ENCODE measurements at places on chromosomes 1 and 21. TPM values are rescaled to one million over a fixed set of nuclear protein-coding genes. Genes with fewer than 3 reads are reported as not detected.

Gene OR2L3
- total RNA-seq: not detected

Gene ERO1B
- total RNA-seq: 1.6 TPM

Gene AMPD1
- total RNA-seq: not detected

Gene SPRR1A
- total RNA-seq: not detected

Gene HCN3
- total RNA-seq: 0.87 TPM

Gene PLEKHA6
- 2.3 TPM for total RNA-seq
